H54 (cell line): ENCODE measurements at places on chromosomes 5 and 9.

GRCh38 chr5:80408484-80409366 lies 861 bp downstream of the ZFYVE16 start:
- peak; percentile 26 for DNase-seq

GRCh38 chr5:1465117-1465516 lies 19.9 kb upstream of the SLC6A3 start:
- no peak for DNase-seq

GRCh38 chr5:151208481-151208914 lies 15.4 kb downstream of the CCDC69 start:
- DNase-seq, result no peak

GRCh38 chr9:35605351-35606137 lies 482 bp downstream of the TESK1 start:
- peak; percentile 33 for DNase-seq

DNA sequence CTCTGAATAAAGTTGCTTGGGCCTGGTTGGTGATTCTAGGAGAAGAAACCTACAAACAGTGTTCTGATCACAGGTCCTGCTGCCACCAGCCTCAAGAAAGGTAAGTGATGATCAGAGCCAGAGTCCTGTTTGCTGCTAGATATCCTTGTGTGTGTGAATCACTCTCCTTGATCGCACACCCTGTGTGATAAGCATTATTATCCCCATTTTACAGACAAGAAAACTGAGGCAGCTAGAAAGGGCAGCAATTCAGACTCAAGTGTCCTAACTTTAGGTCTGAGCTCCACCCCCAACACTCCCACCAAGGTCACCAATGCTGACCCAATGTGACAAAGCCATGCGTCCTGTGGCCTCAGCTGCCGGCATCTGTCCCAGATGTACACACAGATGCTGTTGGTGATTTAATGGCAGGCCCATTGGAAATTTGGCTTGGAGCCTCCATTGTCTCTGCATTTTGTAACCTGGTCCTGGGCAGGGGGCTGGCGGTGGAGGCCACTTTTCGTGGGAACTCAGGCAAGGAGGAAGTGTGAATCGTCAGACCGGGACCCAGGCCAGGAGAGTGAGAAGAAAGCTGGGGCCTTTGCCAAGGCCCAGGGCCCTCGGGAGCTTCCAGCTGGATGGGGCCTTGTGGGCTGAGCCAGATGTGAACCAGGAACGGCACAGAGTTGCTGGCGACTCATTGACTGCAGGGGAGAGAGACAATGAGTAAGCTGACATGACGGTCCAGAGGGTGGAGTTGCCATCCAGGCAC lies 29.8 kb upstream of the GGTA1 start:
- peak; percentile 99 for DNase-seq

GRCh38 chr9:137068539-137069507 lies 1.5 kb downstream of the SAPCD2 start:
- DNase-seq, result no peak

DNA sequence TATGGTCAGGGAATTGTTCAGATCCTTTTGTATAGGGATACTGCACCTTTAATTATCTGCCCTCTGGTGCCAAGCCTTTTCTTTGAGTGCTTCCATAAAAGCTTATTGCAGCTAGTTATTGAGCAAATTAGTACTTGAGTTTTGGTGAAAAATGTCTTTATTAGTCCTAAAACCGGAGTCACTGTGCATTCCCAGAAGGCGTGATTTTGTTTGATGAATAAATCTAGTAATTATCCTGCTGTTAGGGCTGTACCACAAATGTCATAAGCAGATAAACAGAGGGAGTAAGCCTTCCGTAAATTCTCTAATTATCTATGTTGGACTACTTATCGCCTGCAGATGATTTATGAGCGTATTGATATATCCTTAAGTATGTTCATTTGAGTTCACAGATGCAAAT lies 620.7 kb upstream of the ARRDC3 start:
- DNase-seq, result no peak

GRCh38 chr9:77834898-77835488 lies 186.9 kb upstream of the GNA14 start:
- no peak for DNase-seq

DNA sequence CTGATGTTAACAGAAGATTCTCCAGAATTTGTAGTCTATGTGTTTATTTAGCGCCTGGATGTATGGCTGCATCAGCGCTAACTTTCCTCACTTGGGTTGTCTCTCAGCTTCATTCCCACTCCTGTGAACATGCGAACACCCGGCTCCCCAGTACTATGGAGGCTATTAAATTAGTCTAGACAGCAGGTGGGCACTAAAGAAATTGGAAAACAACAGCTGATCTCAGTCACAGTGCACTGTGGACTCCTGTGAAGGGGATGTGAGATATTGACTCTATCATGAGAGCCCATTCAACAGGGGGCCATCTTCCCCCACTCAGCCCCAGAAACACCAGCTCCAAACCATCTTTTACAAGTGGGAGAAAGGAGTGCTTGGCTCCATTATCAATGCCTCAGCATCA lies 471.0 kb downstream of the KDM4C start:
- DNase-seq, result no peak

DNA sequence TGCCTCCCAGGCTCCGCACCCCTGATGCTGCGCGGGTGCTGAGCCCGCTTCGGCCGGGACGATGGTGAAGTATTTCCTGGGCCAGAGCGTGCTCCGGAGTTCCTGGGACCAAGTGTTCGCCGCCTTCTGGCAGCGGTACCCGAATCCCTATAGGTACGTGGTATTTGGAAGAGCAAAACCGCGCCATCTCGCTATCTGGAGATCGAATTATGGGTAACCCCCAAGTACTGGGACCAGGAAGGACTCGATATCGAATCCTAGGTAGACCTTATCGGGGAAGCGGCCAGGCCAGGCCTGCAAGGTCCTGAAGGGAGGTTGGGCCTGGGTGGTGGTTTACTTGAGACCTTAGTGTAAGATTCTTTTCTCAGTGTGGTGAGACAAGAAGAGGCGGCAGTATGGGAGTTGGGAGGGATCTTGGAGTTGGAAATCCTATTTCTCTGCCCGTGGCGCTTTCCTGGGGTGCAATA lies 359 bp downstream of the PRELID1 start:
- no peak for DNase-seq

- DNase-seq, result no peak
Measured at GRCh38 chr9:18448101-18448500, 25.9 kb upstream of the ADAMTSL1 start.

- no peak for DNase-seq
Measured at GRCh38 chr9:84702471-84702870, 32.9 kb downstream of the NTRK2 start.

- DNase-seq, result peak; percentile 81
Measured at GRCh38 chr9:98146101-98146991, 27.3 kb upstream of the TRIM14 start.

DNA sequence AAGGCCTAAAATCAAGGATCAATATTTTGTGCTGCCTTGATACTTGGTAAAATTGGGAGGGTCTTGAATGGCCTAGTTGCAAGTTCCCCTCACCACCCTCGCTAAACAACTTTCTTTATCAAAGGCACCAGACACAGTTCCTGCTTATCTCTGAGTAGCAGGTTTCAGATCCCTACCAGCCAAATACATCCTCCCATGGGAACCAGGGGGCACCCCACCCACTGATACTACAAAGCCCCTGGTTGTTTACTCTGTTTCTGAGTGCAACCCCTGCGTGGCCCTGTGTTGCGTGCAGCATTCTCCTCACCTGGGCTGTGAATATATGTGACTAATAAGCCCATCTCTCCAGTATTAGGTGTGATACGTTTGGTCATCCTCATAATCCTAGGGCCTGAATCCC lies 314.9 kb downstream of the DRD1 start:
- DNase-seq, result no peak

DNA sequence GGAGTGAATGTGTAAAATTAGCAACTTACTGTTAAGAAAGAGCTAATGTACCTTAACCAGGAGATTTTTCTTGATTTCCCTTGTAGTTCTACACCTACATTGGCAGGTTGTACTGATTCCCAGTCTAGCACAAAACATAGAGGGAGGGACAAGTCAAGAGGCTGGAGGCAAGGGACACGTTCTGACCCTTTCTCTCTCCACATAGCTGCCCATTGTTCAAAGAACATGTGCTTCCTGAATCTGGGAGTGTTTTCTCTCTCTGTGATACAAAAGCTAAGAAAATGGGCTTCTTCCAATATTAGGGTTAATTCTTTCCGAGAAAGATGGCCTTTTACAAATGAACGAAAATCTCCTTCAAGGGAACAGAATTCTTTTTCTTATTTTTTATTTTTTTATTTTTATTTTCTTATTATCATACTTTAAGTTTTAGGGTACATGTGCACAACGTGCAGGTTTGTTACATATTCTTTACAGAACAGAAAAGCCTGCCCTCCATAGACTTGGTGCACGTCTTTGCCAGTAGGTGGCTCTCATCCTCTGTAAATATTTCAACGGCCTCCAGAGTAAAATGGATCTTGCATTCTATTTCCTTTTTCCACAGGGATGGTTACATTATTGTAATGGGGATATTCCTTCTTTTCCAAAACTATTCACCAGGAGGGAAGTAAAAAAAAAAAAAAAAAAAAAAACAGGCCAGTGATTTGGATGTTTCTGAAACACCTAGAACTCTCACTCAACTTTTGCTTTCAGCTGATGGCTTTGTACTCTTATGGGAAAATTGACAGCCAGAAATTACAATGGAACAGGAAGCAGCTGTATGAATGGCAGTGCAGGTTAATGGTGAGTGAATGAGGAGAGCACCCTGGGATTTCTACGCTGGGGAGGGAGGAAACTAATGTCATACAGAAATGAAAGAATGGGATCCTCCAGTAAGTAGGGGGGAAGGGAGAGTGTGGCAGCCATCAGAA lies 13.1 kb upstream of the IFNA5 start:
- DNase-seq, result no peak

DNA sequence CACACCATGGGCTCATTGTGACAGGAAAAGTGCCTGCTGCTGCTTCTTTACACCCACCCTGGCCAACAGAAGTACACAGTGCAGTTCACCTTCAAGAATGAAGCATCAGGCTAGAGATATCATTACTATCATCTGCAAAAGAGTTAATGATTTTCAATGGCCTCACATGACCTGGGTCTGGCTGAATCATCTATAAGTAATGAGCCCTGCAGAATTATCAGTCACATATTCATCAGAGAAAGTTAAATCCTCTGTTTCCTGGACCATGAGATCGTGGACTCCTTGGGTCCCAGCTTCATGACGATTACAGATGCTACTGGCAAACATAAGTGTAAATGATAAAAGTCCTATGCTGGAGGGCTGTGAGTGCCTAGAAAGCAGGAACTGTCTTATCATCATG lies 8.3 kb downstream of the BAG1 start:
- no peak for DNase-seq

DNA sequence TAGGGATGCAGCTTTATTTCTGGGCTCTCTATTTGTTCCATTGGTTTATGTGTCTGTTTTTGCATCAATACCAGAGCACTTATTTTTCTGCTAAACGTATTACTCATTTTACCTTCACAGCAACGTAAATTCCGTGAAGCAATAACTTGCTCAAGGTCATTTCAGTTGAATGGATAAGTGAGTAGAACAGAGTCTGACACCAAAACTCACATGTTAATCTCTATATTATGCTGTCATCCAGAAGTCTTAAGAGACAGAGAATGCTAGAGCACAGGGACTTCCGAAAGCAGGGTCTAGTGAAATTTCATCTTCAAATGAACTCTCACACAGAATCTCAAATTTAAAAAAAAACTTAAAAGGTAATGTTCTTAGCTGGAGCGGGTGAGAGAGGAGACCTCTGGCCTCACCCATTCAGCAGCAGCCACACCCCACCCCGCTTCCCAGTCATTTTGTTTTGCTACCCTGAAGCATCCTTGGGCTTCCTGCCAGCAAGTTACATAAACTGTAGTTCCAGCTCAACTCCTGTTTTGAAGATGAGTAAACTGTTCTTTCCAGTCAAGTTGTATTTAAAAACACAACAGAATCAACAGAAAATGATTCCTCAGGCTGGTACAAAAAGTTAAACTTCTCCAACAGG lies 69.3 kb downstream of the TRIM36 start:
- DNase-seq, result no peak

- DNase-seq, result no peak
Measured at GRCh38 chr5:160619381-160619780, 197.7 kb downstream of the PTTG1 start.

DNA sequence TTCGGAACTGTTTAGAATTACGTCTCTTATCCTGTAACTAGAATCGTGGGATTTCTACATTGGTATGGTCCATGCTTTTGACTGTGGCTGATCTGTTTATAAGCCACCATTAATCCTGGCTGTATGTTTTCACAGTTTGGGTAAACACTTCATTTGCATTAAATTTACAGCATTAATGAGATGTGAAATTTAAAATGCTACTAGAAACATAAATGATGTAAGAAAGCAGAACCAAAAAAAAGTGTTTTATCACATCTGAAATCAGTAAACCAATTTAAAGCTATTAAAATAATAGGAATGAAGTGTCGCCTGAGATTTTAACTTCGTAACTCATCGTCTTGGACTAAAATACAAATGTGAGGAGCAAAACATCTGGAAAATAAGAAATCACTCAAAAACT lies 201.7 kb downstream of the NFIB start:
- no peak for DNase-seq

- DNase-seq, result no peak
Measured at GRCh38 chr5:2006971-2007291, 124.2 kb upstream of the IRX4 start.

DNA sequence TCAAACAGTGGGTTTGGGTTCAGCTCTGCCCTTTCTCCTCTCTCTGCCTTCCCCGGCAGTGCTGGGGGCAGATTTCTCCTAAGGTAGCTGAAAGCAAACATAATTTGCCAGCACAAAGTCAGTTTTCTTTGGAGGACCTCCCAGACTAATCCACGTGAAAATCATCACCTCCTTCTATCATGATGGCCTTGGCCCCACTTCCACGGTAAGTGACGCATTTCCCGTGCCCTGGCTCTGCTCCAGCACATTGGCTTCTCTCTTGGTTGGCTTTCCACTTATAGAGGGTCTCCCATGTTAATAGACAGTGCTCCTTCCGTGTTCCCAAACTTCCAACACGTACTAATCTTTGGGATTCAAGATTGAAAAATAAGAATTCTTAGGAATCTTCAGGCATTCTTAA lies 74.1 kb upstream of the TRIO start:
- DNase-seq, result no peak

GRCh38 chr5:102794047-102794446 lies 38.9 kb downstream of the PAM start:
- no peak for DNase-seq

DNA sequence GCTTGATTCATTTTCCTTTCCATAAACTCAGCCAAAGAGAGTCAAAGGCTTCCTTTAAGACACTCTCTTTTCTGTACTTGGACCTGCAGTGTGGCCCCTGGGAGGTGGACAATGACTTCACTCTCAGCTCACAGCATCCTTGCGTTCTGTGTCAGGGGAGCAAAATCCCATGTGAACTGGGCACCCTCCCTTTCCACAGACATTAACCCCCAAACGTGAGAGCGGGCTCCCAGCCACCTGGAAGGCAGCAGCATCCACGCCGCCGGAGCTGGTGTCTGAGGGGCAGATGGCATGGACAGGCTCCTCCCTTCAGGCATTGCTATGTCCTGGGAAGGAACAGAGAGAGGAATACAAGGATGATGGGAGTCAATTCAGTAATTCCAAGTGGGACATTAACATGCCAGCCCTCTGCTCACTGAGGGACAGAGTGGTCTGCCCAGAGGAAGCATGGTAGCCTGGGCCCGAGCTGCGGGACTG lies 39.5 kb downstream of the TRIP13 start:
- DNase-seq, result no peak
